ENCODE measurements at places on chromosomes 4 and X.

GRCh38 chr4:41448934-41449333, 89.0 kb upstream of the LIMCH1 start:
- no peak for DNase-seq

GRCh38 chrX:74382613-74383012, 38.7 kb upstream of the SLC16A2 start:
- DNase-seq, result peak; percentile 72

DNA sequence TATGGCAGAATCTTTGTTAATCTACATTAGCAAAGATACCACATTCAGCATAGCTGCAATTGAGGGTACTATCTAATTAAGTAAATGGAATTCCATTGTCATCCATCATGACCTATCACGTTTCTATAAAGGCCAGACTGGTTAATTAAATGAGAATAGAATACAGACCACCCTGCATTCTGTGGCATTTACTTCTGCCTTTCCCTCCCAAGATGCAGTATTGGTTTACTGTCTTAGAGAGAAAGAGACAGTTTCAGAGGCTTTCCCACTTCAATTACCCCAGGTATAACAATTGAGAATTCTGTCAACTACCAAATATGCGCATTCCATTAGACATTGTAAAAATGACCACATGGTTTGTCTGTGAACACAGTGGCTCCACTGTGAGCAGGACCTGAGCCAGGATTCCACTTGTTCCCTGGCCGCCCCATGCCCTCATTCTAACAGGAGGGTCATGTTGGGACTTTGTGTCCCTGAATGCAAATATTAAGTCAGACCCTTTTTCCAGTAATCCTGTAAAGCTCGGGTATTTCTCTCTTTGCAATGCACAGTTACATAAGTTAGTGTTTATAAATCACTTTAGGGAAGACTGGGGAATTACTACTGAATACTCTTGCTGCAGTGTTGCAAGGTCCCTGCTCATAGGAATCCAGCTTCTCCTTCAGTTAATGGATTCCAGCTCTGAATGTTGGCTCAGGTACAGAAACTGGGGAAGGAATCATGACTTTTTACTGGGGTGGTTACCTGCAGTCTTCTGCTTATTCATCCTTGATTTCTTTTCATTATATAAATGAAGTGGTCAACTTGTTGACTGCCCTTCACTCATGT, 261.0 kb downstream of the PDGFC start:
- DNase-seq, result no peak

DNA sequence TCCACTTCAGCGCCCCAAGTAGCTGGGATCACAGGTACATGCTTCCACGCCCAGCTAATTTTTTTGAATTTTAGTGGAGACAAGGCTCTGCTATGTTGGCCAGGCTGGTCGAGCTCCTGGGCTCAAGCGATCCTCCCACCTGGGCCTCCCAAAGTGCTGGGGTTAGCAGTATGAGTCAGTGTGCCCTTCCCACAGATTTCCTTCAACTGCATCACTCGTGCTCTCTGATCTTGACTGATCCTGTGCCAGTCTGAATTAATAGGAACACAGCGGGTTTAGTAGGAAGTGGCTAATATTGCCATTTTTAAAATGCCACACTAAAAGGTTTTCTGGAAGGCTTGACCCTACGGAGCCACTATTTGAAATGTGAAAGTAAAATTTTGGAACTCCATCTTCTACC, 4.3 kb upstream of the SHROOM2 start:
- no peak for DNase-seq

- no peak for DNase-seq
These were observed 5.2 kb downstream of the CXCL1 start for GRCh38 chr4:73874386-73874785.

GRCh38 chr4:88196013-88196365, 37.5 kb upstream of the ABCG2 start:
- DNase-seq, result no peak

DNA sequence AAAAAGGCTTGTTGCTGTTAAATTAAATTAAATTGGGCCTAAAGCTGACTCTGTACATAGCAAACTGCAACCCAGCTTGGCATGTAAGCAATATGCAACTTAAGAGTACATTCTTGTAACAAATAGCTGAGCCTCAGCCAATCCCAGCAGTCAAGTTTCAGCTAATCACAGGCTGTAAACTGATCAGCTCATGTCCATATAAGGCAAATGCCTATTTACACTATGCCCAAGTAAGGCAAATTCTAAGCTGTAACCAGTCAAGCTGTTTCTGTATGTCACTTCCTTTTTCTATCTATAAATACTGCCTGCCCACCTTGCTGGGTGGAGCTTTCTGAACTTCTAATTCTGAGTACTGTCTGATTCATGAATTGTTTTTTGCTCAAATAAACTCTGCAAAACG, 429.1 kb upstream of the FTHL17 start:
- DNase-seq, result no peak

Data from type B pancreatic cell (in vitro differentiated cells).